H54 (cell line): ENCODE measurements at places on chromosomes 2 and 18.
A peak's percentile ranks its signal among the peaks of the same experiment; 100 is the strongest.

DNA sequence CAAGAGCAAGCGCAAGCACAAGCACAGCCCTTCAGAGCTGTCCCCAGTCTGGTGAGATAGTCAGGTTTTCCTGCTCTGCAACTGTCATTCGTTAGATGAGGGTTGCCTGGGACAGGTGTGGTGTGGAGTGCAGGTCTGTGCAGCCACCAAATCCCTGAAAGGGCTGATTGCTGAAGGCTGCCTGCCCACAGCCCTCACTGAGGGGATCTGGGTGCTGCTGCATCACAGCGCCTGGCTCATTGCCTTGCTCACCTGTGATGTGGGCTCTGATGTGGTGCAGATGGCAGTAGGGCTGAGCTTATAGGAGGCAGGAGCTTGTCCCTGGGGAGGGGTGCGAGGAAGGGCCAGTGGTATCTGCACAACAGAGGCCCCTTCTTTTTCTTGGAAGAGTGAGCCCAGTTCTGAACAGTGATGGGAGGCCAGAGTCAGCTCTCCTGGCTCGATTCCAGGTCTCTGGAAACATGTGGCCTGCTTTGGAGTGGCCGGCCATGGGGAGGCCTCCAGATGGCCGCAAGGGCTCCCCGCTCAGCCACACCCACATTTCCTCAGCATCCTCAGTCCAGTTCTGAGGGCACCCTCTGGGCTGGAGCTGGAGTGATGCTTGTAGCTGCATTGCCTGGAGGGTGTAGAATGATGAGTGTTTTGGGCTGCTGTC lies 11.4 kb downstream of the UBE2F start:
- DNase-seq: no peak

- DNase-seq: no peak
Observed at GRCh38 chr18:39752351-39752750, 2186.8 kb upstream of the CELF4 start.

- DNase-seq: no peak
Observed at GRCh38 chr2:55888936-55889335, 34.6 kb downstream of the EFEMP1 start.

GRCh38 chr2:235468978-235469655 lies 24.7 kb upstream of the AGAP1 start:
- peak; percentile 82 for DNase-seq

GRCh38 chr18:12540751-12541150 lies 117.2 kb downstream of the SPIRE1 start:
- no peak for DNase-seq

DNA sequence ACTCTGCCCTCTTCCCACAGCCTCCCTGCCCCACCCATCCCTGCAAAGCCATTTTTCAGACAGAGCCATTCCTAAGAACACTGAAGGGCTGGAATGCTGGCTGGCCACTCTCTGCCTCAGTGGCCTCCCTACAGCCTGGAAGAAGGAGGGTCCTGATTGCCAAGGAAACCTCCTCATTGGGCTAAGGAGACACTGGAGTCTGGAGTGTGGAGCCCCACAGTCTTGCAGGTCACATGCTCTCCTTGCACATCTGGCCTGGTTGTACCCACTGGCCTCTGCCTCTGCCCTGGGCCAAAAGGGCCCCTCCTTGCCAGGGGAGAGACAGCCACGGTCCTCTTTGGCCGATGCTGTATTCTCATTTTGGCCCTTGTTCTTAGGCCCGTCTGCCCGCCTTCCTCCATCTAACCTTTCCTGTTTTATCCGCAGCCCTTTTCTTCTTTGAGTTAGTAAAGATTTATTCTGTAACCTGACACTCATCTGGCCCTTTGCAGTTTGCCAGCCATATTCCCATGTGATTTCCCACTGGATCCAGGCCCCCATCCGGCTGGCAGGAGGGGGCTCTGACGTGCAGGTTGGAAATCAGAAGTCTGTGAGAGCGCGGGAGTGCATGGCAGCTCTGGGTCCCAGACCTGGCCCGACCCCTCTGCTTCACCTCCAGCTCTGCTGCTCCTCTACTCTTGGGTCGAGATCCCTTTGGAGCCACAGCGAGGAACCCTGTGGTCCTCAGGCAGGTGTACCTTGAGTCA lies 11.0 kb upstream of the CATIP start:
- no peak for DNase-seq

DNA sequence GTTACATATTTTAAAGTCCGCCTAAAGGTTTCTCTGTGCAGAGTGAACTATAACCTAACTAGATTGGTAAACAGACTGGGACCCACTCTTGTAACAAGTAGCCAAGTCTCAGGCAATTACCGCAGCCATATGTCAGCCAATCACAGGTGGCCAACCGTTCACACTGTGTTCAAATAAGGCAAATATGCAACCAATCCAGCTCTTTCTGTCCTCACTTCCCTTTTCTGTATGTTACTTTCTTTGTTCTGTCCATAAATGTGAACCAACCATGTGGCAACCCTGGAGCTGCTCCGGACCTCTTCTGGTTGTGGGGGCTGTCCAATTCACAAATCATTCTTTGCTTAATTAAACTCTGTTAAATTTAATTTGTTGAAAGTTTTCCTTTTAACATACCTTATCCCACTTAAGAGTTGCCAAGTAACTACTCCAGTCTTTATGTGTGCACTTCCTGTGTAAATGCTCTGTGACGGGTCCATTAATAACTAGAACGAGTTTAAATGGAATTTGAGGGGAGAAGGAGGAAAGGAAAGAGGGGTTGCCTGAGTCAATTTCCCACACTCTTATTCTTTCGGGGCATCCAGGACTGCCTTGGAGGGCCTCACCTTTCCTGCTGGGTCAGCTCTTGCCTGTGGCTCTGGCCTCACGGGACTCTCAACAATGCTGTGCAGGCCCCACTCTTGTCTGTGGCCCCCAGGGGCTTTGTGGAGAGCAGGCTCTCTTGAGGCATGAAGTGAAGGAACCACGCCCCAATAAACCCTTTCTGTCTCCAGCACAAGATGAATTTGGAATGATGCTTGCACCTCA lies 6.6 kb upstream of the RPL37A start:
- DNase-seq: no peak

DNA sequence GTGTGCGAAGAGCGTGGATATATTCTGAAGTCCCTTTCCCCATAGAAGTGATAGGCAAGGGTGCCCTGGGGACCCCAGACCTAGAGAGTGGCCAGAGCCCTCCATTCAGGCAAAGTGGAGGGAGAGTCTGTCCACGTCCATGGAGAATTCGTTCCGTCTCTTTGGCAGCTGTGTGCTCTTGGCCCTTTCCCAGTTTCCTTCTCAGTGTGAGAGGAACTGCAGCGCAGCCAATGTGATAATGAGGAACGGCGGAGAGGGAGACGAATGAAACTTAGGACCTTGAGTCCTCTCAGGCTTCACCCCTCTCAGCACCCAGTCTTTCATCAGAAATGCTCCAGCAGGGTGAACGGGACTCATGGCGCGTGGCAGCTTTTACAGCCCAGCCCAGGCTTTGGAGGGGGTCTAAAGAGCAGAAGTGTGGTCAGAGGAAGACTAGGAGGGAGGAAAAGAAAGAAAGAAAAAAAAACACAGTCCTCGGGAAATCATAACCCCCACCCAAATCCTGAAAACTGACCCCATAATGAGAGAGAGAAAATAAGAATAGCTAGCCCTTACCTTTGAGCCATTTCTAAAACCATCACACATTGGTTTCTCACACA lies 95.0 kb upstream of the RIOK3 start:
- no peak for DNase-seq

- no peak for DNase-seq
Observed at GRCh38 chr18:48803951-48804855, 146.6 kb downstream of the SMAD7 start.

- DNase-seq: no peak
Observed at GRCh38 chr2:74895001-74895400, 61.1 kb downstream of the HK2 start.

DNA sequence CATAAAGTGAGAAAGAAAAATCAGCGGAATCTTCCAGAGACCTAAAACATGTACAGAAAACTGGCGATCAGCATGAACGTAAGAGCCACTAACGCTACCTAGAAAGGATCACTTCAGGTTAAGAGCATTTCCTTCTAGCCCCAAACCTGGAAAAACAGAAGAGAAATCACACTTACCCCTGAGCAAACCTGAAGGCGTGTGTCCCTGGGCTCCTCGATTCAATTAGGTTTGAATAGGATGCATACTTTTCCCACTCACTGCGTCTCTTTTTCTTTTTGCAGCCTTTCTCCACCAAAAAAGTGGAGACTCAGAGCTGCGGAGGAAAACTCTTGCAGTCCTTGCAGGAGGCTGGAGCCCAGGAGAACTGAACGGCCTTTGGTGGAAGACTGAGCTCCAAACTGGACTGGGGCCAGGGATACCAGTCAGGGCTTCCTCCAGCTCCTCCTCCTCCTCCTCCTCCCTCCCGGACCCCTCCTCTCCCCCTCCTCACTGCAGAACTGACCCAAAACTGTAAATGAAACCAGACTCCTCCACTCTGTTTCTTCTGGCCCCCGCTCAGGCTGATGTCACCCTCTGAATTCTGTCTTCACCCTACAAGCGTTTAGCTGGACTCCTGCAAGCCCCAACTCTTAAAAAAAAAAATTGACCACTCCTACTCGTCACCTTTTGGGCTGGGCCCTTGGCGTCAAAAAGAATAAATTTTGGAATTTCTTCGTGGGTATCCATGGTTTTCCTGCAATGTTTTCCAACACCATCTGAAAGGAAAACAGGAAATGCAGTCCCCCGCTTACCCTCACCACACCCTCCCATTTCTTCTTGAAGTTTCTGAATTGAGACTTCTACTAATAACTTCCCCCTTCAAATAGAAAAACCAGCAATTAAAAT lies at the start of gene COL6A3:
Gene COL6A3, minus strand, starts transcription at position 388 of the 885 bp plus-strand sequence. CDS start 17,347 bp downstream, outside the sequence.
- DNase-seq: no peak

DNA sequence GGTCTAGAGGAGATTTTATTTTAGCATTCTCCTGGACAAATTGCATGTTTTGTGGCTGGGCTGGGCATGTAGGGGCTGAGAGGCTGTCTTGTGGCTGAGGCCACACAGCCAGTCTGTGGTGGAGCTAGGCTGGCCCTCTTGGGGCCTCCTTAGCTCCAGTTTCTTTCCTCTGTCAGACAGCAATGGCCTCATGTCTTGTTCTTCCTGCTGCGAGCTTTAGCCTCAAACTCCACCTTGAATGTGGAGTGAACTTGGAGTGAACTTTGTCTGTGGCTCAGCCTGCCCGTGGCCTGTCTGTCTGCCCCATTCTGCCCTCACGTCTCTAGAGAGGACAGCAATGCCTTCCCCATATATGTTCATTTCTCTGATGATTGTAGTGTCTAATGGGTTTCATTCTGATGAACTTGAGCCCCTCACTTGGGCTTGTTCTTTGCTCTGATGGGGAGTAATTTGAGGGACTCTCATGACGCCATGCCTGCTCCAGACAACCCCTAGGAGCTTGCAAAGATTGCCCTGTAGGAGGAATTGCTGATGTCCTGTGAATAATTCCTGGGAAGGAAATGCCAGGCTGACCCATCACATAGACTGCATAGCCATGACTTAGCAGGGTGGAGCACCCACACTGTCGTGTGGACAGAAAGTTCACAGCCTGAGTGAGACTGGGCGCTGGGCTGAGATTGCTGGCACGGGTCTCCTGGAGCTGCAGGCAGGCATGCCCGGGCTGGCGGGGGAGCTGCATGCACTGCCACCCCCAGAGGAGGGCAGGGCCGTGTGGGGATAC lies 42.6 kb downstream of the ASAP2 start:
- peak; percentile 58 for DNase-seq

DNA sequence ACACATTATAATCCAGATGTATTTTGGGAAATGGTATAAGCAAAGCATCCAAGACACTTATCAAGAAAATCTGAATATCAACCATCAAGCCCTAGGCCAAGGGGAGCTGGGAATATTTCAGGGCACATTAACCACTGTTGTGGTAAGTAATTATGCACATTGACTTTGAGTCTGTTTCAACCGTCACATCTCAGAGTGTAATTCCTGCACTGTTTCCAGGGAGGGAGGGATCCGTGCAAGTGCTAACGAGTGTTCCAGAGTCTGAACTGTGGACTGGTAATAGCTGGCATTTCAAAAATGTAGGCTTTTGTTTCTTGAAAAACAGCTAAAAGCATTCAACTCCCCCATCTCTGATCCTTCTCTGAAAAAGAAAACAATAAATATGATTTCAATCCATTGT lies 681.6 kb downstream of the BCL11A start:
- no peak for DNase-seq

GRCh38 chr2:241859017-241859435 lies 332 bp upstream of the PDCD1 start:
- no peak for DNase-seq

DNA sequence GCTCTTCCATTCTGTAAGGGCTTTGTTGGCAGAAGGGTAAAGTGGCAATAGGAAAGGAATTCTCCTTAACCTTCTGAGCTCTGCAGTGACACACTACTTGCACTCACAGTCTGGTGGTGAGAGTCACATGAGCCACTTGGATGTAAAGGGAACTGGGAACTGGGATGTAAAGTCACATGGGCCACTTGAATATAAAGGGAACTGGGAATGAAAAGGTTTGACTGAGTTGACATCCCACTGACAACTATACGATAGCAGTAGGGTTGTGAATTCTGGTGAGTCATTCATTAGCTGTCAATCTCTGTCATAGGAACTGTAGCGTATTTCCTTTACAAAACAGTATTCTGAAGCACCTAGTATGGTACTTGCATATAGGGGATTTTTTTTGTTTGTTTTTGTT lies 5.5 kb downstream of the RPE start:
- DNase-seq: no peak

DNA sequence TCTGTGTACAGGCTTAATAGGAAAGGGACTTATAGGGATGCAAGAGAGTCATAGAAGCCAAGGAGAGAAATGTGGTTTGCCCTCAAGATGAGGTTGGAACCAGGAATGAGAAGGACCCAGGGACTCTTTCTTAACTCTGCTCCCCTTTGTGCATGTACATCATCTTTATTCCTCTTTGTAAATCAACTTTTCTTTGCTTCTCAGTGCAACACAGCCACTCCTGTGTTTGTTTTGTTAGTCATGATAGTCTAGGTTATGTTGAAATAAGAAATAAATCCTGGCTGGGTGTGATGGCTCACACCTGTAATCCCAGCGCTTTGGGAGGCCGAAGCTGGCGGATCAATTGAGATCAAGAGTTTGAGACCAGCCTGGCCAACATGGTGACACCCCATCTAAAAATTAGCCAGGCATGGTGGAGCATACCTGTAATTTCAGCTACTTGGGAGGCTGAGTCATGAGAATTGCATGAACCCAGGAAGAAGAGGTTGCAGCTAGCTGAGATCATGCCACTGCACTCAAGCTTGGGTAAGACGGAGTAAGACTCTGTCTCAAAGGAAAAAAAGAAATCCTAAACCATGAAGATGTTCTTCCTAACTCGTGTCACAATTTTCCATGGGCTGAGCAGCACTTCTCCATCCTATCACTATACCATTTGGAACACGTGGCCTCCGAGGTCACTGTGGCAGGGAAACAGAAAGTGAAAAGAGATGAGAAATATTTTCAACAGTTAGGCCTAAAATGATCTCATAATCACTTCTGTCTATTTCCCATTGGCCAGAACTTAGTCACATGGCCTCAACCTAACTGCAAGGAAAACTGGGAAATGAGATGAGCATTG lies 73.0 kb upstream of the TMEM17 start:
- DNase-seq: no peak

GRCh38 chr2:49770919-49771318 lies 616.6 kb upstream of the FSHR start:
- peak; percentile 8 for DNase-seq

GRCh38 chr2:165700531-165700930 lies 93.5 kb downstream of the GALNT3 start:
- no peak for DNase-seq
